ENCODE measurements at places on chromosomes 7 and 10. TPM values are rescaled to one million over a fixed set of nuclear protein-coding genes. Genes with fewer than 3 reads are reported as not detected.

- no peak for DNase-seq
Measured at GRCh38 chr7:148916186-148916585, 32.1 kb upstream of the EZH2 start.

DNA sequence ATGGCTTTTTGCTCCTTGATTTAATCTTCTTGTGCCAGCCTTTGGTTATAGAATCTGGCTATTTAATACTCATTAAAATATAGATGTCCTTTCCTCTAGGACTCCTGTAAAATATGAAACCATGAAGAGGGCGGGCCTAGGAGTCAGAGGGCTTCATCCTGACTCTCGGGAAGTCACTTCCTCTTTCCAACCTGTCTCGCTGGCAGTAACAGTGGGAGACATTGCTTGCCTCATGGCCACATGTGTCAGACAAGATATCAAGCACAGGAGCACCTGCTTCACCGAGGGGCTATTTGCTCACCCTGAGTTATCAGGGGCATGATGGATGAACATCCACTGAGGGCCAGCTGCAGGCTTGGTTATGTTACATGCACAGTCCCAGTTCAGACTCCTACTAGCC is 31.0 kb downstream of the SLIT1 start:
- no peak for DNase-seq

DNA sequence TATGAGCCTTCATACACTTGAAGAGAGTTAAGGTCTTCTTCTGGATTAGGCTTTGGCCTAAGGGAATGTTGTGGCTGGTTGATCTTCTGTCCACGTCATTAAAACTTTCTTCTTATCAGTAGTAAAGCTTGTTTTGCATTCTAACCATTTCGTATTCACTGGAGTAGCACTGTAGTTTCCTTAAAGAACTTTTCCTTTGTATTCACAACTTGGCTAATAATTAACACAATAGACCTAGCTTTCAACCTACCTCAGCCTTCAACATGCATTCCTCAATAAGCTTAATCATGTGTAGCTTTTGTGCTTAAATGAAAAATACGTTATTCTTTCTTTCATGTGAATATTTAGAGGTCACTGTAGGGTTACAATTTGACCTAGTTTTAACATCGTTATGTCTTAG is 42.8 kb downstream of the AKR1C8 start:
- no peak for DNase-seq

DNA sequence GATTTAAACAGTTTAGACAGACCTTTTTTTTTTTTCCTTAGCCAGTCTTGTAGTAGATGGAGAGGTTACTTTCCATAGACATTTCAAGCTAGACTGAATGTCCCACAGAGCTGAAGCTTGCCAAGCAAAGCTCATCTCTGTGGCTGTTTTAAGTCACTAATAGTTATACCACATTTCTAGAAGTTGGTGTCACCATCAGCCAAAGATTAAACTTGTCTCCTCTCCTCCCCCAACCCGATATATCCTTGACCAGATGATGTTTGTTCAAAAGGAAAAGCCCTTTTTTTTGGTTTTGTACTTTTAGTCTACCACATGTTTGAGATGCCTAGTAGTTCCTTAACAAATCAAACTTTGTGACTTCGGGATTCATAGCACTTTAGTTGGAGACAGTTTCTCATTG is 66.1 kb downstream of the ADD3 start:
- DNase-seq = no peak

DNA sequence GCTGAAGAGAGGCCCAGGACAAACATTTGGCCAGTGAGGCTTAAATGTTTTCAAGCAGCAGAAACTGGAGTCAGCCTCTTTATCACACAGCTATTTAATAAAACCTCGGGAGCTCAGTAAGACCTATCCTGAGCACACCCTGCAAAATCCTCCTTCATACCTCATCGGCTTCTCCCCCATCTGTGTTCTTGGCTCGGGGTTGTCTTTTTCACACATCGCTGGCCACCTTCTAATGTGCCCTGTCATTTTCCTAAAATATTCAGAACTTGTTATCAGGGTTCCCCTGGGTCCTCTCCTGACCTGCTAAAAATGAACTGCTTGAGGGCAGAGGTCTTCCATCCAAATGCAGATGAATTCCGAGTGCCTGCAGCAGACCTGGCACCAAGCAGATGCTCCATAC is 310.3 kb upstream of the AKR1E2 start:
- no peak for DNase-seq

PDZD8 gene
- 26.1 TPM for total RNA-seq

UPK3B gene
- 0.24 TPM for total RNA-seq

CFAP70 gene
- total RNA-seq = 1.1 TPM

RADIL gene
- total RNA-seq = 3.7 TPM

BCL7B gene
- total RNA-seq = 76.3 TPM

ZNF282 gene
- total RNA-seq = 19.9 TPM

FBXO24 gene
- 0.49 TPM for total RNA-seq

LIPA gene
- 15.9 TPM for total RNA-seq

COL17A1 gene
- not detected for total RNA-seq

GPC2 gene
- total RNA-seq = 0.90 TPM

GATA3 gene
- 1.2 TPM for total RNA-seq

KMT2C gene
- 45.0 TPM for total RNA-seq

Data from heart right ventricle (tissue), 16 donors.